ENCODE measurements at places on chromosomes 6 and 20.

DNA sequence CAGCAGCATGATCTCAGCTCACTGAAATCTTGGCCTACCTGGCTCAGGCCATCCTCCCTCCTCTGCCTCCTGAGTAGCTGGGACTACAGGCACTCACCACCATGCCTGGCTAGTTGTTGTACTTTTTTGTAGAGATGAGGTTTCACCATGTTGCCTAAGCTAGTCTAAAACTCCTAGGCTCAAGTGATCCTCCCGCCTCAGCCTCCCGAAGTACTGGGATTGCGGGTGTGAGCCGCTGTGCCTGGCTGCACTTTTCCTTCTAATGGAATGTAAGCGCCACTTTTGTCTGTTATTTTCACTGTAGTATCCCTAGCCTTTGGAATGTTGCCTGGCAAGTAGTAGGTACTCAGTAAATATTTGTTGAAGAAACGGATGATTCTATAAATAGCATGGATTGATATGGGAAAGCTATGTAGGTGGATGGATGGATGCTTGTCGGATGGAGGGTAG is 10.4 kb upstream of the TRIB3 start:
- no peak for DNase-seq

GRCh38 chr6:149234051-149234962 is 83.2 kb upstream of the TAB2 start:
- no peak for DNase-seq

DNA sequence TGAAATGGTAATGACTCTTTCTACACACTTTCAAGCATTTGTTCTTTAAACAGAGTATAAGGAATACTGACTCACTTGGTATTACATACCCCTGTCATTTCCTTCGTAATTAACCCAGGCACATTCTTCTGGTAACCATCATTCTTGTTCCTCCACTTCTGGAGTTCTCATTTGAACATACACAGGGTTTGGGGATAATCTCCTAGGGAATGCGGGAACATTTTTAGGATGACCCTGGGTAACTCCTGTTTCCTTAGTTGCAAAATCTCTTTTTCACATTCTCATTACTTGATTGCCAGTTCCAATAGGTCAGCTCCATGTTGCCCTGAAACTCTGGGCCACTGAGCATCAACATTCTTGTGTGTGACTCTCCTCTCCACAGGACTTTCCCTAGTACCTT is 51.5 kb upstream of the E2F3 start:
- no peak for DNase-seq

DNA sequence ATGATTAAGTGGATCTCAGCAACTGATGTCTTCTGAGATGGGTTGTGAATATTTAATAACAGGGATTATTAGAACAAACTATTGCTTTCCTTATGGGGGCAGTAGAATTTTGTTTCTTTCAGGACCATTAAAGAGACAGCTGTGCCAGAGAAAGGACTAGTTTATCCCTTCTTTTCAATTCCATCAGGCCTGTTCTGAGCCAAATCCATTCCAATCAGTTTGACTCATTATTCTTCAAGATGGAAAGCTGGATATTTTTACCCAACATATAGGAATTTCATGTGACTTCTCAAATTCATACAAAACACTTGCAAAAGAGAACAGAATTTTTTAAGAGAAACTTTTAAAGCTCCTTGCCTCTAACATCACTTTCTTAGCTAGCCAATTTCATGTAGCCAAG is 722.0 kb upstream of the FLRT3 start:
- no peak for DNase-seq

DNA sequence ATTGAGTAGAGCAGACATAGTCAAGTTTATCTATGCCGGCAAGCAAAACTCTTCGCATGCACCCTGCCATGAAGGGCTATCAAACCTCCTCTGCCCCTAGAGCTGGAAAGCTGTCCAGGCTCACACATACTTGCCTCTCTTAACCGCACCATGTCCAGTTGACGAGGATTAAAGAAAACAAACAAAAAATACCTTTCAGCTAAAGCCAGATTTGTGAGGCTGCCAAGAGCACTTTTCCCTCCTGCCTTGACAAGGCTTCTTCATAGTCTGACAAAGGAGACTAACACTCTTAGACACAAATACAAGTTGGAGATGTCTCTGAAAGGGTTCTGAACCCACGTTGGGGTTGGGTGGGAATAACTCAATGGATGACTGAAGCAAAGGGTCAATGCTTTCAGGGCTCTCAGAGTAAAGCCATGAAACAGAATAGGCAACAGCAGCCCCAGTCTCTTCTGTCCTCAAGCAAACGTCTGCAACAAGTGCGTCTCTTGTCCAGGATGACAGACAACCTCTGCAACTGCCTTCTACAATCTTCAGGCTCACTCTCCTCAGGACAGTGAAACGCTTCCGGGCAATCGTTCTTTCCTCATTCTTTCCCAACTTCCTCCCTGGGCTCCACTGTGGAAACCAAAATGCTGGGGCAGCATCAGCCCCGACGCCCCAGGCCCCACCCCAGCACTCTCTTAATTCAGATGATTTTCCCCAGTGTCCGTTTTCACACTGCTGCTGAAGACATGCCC is 57.8 kb downstream of the AGPAT4 start:
- no peak for DNase-seq

Measured in B cell (primary cell).